ENCODE measurements at places on chromosomes 1 and 21.
A peak's percentile ranks its signal among the peaks of the same experiment; 100 is the strongest.

GRCh38 chr1:111867868-111868440 is 112.3 kb downstream of the DDX20 start:
- DNase-seq: no peak

- no peak for DNase-seq
Observed at GRCh38 chr21:45617021-45617921, 26.3 kb upstream of the PCBP3 start.

- no peak for DNase-seq
Observed at GRCh38 chr1:3713840-3714239, 38.4 kb upstream of the CCDC27 start.

DNA sequence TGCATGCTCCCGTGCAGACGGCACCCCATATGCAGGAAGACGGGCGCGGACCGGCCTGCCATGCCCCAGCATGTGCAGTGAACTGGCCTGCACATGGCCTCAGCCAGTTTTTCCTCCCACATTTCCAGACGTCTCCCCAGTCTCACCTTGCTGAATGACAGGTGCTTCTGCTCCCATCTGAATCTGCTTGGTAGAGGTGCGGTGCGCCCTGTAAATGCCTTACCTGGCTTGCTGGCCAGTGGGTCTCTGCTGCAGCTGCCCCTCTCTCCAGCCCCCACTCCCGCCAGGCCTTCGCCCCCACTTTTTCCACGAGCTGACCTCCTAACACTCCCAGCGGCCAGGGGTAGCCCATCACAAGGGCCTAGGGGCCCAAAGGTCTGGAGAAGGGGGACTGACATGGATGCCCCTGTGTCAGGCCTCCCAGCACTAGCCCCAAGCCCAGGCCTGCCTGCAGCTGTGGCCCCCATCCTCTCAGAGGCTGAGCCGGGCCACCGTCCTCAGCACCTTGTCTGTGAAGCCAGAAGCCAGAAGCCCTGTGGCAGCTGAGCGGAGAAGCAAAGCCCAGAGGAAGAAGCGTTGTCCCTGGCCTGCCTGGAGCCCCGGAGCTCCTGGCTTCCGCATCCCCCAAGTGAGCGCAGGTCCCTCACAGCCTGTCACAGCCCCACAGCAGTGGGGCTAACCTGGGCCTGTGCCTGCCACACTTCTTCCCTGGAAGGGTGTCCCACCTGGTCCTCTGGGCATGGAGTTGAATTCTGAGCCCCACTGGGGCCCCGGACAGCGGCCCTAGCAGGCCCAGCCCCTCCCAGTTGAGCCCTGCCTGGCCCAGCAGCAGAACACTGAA is 3.7 kb upstream of the SLC19A1 start:
- DNase-seq: no peak

GRCh38 chr1:159250638-159251216 is 46.1 kb downstream of the ACKR1 start:
- no peak for DNase-seq

DNA sequence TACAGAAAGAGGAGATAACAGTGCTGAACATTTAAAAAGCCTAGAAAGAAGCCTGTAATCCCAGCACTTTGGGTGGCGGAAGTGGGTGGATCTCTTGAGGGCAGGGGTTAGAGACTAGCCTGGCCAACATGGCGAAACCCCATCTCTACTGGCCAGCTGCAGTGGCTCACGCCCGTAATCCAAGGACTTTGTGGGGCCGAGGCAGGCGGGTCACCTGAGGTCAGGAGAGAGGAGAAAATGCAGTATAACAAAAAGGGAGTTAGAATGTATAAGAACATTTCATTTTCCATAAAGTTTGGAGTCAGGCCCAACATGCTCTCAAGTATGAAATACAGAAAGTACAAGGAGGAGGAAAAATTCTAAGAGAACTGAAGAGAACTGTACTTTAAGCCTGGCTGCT is 134.5 kb downstream of the SMYD3 start:
- DNase-seq: no peak

DNA sequence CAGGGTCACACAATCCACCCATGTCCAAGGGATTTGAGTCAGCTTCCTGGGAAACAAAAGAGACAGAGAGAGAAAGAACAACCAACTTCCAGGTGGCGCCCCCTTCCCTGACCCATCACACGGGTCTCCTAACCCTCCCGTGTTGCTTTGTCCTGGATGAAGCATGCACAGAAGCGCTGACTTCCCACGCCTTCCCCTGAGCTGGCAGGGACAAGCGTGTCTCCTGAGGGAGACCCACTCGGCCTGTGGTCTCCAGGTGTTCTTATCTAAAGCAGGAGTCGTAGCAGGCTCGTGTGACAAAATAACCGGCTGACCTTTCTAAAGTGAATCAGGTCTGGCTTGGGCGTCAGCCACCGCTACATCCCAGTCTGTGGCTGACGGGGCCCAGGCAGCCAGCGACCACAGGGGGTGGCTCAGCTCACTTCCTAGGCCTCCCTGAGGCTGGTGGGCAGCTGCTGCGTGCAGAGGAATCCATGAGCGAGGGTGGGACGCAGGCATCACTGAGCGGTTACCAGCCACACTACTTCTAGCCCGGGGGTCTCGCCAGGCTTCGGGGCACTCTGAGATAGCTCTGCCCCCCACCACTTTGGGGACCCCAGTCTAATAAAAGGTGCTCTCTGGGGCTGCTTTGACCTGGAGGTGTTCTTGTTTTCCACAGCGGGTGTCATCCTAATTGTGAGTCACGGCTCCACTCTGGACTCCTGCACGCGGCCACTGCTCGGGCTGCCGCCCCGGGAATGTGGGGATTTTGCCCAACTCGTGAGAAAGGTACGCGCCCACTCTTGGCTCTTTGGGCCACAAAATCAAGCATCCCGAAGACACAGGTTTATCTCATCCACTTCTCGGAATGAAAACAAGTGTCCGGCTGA is 40.4 kb downstream of the UBASH3A start:
- no peak for DNase-seq

DNA sequence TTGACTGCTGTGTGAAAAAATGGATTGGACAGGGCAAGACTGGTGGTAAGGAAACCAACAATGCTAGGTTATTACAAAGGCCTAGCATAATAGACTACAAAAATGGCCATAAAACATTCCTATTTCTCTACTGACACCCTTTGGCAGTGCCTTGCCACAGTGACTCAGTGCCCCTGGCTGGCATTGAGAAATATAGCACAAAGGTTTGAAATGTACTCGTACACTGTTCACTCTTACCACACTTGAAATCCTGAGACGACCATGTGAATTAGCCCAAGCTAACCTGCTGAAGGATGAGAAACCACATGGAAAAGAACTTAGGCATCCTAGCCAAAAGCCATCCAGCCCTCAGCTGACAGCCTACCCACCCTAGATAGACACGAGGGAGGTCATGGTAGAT is 149.8 kb upstream of the PALMD start:
- DNase-seq: no peak

DNA sequence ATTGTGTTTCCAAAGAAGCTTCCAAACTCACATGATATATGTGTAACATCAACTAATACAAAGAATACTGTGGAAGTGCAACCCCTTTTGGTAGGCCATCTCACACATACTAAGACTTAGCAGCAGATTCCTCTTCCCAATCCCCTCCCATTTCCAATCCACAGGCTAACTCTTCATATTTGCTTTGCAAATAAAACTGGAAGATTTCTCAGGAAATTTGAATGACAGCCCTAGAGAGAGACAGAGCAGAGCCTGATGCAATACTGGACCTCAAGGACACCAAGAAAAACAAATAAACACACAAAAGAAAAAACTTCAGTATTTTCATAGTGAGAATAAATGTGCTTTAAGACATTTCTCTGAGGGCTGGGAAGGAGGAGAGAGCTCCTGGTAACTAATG is 190.2 kb upstream of the BRINP3 start:
- no peak for DNase-seq

- DNase-seq: no peak
Observed at GRCh38 chr1:90580176-90580575, 136.9 kb downstream of the BARHL2 start.

- DNase-seq: no peak
Observed at GRCh38 chr1:82321794-82322193, 521.1 kb downstream of the ADGRL2 start.

DNA sequence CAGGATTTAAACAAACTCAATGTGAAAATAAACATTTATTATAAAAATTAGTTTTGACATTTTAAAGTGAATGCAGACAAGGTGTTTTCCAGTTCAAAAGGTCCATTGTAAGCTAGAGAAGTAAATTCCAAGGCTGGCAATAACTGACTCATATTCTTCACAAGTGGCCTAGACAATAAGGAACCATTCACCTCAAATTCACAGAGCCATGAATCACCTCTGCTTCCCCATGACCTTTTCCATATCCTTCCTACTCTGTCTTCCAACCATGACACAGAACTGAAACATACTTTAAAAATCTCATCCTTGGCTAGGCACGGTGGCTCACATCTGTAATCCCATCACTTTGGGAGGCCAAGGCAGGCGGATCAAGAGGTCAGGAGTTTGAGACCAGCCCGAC is 24.8 kb downstream of the F11R start:
- DNase-seq: no peak

DNA sequence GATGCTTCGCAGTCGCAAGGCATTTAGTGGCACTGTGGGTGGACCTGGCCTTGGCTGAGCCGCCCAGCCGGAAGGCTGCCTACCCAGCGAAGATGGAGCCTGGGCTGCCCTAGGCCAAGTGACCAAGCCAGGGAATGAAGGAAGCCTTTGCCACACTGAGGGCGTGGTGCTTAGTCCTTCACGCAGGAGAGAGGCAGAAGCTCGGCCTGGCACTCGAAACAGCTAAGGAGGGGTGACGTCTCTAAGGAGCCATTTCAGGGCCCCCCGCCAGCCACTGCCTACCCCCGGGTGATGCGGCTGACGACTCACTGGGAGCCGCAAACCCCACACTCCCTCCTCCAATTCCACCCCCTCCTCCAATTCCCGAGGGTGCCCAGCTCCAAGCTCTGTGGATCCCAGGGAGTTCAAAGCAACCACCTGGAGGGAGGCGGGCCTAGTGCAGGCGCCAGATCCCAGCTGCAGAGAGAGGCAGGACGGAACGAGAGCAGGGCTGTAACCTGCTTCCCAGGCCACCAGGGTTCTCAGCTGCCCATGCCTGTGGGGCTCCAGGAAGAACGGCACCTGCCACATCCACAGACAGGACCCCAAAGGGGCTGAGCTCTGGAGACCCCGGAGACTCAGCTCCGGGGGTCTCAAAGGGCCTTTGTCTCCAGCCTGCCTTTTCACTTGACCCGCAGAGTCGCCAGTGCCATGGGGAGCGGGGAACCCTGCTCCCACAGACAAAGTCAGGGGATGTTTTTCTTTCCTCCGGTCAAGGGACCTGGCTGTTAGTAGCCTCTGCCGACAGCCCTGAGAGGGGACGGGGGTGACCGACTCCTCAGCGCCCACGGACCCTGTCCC is 75.8 kb downstream of the ARHGEF16 start:
- DNase-seq: no peak

GRCh38 chr1:61604684-61605083 is 120.3 kb downstream of the TM2D1 start:
- DNase-seq: no peak

- peak; percentile 16 for DNase-seq
Observed at GRCh38 chr1:58909914-58910681, 126.3 kb upstream of the JUN start.

- no peak for DNase-seq
Observed at GRCh38 chr1:14946684-14947238, 206.8 kb upstream of the TMEM51 start.

DNA sequence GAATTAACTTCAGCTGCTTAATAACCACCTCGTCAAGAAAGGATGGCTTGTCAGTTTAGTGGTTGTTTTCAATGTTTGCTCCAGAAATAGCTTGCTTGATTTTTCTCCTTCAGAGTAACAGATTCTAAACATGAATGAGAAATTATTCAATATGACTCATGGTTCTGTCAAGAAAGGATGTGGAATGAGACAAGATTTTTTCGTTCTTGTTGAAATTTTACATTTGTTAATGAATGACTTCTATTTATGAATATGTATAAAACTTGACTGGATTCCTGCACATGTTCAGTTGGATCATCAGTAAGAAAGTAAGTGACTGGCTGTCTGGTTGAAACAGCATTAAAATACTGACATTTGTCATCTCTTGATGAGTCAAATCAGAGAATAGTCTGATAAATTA is 38.3 kb downstream of the IFI44 start:
- no peak for DNase-seq

- DNase-seq: no peak
Observed at GRCh38 chr21:35509001-35509704, 460.1 kb upstream of the RUNX1 start.

DNA sequence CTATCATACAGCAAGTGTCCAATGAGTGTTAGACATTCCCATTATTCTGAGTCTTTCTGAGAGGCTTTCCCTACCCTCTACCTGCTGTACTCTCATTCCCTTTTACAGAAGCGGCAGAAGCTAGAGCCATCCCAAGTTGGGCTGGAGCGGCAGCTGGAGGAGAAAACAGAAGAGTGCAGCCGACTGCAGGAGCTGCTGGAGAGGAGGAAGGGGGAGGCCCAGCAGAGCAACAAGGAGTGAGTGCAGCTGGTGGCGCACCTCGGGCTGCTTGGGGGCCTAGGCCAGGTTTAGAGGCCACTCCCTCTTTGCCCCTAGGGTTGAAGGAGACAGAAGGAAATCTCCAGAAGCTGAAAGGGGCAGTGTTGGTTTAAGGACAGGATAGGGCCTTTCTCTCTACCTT is 12.1 kb downstream of the CGN start:
- DNase-seq: no peak

- no peak for DNase-seq
Observed at GRCh38 chr1:74964508-74965102, 169.6 kb upstream of the LHX8 start.

DNA sequence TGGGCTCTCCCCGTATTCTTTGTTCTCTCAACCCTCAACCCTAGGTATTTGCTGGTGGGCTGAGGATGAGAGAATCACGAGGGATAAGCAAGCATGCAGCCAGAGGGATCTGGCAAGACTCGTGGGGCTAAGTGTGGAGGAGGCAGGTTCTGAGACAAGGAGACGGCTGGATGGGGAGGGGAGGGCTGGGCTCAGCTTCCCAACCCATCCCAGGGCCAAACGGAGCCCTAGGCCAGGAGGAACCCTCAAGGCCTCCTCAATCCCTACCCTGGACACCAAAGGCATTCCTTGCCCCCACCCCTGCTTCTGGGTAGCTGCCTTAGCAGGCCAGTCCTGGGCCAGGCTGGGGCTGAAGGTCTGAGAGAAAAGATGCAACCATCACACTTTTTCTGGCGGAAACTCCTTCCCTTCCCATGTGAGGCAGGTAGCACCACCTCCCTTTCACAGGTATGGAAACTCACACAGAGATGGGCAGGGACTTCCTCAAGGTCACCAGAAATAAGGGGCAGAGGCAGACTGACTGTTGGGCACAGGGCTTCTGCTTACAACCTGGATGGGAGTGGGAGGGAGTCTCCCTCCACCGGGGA is 6.2 kb downstream of the MEF2D start:
- no peak for DNase-seq

DNA sequence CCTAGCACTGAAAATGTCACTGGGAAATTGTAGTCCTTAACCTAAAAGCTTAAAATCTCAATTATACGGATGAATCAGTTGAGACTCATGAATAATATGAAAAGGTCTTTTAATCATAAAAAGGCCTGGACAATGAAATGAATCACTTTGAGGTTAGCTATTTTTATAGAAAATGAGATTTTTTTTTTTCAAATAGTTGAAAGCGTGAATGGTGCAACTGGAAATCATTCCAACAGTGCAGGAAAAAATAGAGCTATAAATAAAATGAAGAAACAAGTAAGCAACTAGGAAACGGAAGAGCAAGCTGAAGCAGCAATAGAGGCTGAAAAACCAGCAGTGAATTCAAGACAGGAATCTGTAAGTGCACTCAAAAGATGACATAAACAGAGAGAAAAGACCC is 142.9 kb downstream of the BACH1 start:
- DNase-seq: no peak

All from right atrium auricular region (tissue), 2 donors.